ENCODE measurements at places on chromosomes 3 and 15.

GRCh38 chr3:15997274-15997943 lies 177.1 kb upstream of the GALNT15 start:
- no peak for DNase-seq

DNA sequence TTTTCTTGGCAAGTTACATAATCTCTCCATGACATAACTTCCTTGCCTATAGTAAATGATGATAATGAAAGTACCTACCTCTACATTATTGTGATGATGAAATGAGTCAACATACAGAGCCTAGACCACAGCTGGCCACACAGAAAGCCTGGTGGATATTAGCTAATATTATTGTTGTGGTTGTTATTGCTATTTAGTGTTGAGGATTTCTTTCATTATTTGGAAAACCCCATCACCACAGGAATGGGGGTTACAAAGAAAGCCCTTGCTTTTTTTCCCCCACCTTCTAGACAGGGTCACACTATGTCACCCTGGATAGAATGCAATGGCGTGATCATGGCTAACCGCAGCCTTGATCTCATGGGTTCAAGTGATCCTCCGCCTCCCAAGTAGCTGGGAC lies 125.0 kb downstream of the PDZRN3 start:
- DNase-seq, result no peak

DNA sequence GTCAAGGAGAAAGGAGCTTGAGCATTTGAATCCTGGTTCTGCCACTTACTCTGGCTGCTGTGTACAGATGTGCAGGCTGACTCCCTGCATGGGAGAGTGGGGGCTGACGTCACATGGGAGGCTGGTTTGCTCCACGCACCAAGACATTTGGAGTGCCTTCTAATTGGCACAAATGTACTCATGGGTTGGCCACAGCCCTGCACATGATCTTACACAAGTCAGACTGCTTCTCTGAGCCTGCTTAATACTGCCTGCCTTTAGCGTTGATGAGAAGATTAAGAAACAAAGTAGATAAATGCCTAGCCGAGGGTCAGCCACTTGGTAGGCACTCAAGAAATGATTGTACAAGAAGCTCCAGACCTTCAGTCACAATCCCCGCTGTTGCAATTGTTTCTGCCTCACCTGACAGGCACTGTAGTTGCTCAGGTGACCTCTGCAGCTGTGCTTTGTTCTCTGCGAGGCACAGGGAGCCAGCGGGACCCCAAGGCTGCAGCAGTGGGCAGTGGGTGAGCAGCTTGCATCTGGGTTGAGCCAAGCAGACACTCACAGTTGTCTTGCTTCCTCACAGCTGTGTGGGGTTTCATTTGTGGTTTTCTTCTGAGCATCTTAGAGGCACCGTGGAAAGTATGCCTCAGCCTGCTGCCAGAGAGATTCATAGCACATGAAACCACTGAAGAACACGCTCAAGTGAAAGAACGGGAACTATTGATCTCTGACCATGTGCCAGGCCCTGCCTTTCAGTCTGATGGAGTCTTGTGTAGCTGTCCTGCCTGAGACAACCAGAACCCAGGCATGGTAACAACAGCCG lies 33.1 kb downstream of the GRK7 start:
- DNase-seq, result no peak

GRCh38 chr15:43527802-43528541 lies 10.6 kb downstream of the MAP1A start:
- no peak for DNase-seq

Data from NCI-H187 treated with DMSO at 0.1 percent for 48 hours (cell line).